ENCODE measurements at places on chromosomes 6 and 20.

DNA sequence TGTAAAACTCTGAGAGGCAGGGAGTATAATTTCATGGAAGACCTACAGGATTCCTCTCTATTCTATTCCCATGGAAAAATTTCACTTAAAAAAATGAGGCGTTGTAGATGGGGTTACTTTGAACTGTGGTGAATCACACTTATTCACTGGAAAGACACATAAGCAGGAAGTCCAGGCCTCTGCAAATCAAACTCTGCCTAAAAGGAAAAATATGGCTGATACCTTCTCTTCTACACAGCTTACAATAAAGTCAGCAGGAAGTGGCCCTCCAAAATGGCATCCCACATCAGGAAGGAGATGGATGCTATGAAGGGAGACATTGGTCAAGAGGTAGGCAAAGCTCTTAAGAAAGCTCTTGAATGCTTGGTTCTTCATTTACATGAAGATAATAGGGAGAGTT, 115.9 kb downstream of the FYN start:
- peak; percentile 60 for DNase-seq

DNA sequence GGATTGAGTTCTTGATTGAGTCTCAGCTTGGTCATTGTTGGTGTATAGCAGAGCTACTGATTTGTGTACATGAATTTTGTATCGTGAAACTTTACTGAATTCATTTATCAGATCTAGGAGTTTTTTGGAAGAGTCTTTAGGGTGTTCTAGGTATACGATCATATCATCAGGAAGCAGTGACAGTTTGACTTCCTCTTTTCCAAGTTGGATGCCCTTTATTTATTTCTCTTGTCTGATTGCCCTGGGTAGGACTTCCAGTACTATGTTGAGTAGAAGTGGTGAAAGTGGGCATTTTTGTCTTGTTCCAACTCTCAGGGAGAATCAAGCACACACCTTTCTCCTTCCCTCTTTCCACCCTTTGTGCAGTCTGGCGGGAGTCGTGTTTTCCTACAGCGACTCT, 26.4 kb downstream of the RPP40 start:
- no peak for DNase-seq

DNA sequence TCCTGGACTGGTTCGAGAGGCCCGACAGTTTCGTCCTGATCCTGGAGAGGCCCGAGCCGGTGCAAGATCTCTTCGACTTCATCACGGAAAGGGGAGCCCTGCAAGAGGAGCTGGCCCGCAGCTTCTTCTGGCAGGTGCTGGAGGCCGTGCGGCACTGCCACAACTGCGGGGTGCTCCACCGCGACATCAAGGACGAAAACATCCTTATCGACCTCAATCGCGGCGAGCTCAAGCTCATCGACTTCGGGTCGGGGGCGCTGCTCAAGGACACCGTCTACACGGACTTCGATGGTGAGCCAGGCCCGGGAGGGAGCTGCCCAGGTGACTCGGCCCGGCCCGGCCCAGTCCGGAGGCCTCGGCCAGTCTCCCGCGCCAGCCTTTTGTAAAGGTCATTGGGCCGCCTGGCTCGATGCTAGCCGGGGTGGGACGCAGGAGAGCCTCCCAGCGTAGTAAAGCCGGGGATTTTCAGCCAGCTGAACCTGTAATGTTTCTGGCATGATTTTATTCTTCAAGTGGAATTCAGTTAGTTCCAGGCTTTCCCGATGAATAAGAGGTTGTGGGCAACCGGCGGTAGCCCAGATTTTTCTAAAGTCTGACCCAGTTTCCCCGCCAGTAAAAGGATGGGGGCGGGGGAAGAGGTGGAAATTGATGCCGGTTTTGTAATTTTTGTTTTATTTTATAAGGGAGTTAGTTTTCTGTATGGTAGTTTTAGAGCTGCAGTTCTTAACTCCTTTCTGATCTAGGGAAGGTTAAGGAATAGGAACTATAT, 1.4 kb downstream of the PIM1 start:
- peak; percentile 44 for DNase-seq

DNA sequence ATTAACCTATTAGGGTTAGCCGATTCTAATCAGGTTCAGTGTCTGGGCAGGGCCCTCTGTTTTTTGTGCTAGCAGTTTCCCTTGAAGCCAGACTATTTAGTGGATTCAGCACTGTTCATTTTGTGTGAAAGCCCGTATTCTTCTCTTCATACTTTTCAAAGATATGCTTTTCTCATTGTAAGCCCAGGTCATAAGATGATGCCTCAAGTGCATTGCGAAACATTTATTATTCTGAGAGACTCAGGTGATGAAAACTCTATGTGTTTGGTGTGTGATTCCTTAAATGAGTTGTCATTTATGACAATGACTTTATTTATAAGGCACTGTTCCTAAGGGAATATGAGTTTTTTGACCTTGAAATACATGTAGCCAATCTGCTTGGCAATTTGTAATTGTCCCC, 851.0 kb upstream of the FLRT3 start:
- no peak for DNase-seq

DNA sequence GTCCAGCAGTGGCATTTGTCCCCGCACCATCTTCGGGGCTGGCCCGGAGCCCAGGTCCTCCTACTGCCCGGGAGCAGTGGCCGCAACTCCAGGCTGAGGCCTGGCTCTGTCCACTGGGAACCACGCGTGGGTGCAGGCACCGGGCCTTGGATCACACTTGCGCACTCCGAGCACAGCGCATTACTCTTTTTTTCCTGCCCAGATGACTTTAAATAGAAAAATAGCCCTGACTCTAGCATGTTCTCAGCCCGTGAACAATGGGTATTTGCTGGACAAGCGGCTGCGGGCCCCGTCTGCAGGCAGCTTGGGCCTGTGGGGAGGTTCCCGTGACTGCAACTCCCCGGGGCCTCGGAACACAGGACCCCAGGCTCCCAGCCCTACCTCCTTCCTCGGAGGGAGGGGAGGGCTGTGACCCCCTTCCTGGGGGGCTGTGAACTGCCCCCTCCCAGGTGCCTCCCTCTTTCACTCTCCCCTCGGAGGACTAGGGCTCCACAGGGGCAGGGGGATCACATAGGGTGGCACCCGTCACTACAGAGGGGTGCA, 162.2 kb downstream of the TBXT start:
- no peak for DNase-seq

DNA sequence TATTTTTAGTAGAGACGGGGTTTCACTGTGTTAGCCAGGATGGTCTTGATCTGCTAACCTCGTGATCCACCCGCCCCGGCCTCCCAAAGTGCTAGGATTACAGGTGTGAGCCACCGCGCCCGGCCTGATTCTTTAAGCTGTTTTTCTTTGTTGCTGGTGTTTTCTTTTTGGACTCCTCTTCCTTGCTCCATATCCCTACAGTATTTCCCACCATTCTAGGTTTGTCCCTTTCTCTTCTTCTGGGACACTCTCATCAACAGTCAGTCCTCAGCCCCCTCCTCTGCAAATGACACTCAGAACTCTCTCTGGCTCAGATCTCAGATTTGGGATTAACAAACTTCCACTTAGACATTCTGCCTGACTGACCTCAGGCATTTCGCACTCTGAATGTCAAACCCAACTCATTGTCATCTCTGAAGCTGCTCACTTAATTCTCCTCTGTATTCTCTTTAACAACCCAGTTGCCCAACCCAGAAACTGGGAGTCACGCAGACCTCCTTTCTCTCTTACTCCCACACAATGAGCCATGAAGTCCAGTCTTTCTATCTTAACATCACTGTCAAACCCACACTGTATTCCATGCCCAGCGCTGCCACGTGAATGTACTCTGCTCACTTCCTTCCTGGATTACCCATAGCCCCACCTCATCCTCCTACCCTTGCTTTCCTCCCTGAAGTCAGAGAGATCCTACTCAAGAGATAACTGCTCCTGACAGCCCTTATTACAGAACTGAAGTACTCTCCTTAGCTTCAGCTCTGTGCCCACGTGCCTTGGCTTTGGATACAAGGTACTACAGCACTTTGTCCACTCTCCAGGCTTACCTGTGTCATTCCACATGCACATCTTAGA, 2.6 kb downstream of the MPIG6B start:
- DNase-seq = peak; percentile 27

- no peak for DNase-seq
Observed at GRCh38 chr6:136669299-136669699, 119.1 kb upstream of the MAP7 start.

- DNase-seq = no peak
Observed at GRCh38 chr6:54856129-54856528, 9.6 kb downstream of the FAM83B start.

- no peak for DNase-seq
Observed at GRCh38 chr6:74931558-74931957, 274.3 kb downstream of the COL12A1 start.

GRCh38 chr6:65922049-65922448, 215.0 kb upstream of the EYS start:
- DNase-seq = no peak

GRCh38 chr20:9454791-9455190, 59.6 kb upstream of the LAMP5 start:
- DNase-seq = no peak

- DNase-seq = no peak
Observed at GRCh38 chr20:4563031-4563430, 158.7 kb upstream of the PRND start.
